Activated CD4-positive, alpha-beta T cell treated with anti-CD3 and anti-CD28 coated beads, Interleukin-2, Interleukin-4, amounts not matched to agents 100 ng/mL and 50 ng/mL, durations not matched to agents 16 hours and 8 hours (primary cell): ENCODE measurements at places on chromosomes 3 and 15.

- peak; percentile 60 for DNase-seq
Measured at GRCh38 chr15:31489801-31490646, 163.4 kb downstream of the KLF13 start.

GRCh38 chr3:62171789-62172188 lies 201.6 kb downstream of the FEZF2 start:
- DNase-seq: no peak

DNA sequence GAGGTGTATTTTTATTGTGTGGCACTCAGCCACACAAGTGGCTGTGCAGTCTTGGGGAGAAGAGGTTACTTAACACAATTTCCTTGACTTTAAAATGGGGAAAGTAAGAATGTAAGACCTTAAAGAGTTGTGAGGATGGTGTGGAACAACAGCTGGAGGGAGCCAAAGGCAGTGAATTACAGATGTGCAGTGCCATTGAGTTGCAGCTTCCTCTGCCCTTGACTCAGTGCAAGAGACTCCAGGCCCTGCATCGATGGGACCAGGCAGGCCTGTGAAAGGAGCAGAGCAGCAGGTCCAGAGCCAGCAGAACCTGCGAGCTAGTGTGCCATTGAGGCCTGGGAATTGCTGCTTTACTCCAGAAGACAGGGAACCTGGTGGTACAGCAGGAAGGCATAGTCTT lies 27.2 kb downstream of the EEFSEC start:
- DNase-seq: no peak

GRCh38 chr3:185207931-185208746 lies 45.7 kb downstream of the EHHADH start:
- DNase-seq: peak; percentile 54

GRCh38 chr3:195175476-195176337 lies 95.3 kb downstream of the XXYLT1 start:
- no peak for DNase-seq

GRCh38 chr3:135106445-135106844 lies 311.4 kb downstream of the EPHB1 start:
- no peak for DNase-seq

DNA sequence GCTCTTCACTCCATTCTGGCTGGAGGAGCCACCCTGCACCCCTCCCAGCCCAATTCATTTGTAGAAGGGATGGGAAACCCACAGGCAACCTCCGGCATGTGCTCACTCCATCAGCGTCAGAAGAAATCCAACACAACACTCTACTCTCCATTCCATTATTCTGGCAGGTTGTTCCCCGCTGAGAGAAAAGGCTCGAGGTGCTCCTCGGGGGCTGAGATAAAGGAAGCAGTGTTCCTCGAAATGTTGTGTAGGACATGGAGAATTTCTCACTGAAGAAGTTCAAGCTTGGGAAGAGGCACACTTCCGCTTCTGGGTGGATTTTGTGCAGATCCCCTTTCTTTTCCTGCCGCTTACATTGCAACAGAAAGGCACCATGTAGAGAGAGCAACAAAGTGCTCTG lies 355.0 kb upstream of the CFAP20DC start:
- DNase-seq: no peak

DNA sequence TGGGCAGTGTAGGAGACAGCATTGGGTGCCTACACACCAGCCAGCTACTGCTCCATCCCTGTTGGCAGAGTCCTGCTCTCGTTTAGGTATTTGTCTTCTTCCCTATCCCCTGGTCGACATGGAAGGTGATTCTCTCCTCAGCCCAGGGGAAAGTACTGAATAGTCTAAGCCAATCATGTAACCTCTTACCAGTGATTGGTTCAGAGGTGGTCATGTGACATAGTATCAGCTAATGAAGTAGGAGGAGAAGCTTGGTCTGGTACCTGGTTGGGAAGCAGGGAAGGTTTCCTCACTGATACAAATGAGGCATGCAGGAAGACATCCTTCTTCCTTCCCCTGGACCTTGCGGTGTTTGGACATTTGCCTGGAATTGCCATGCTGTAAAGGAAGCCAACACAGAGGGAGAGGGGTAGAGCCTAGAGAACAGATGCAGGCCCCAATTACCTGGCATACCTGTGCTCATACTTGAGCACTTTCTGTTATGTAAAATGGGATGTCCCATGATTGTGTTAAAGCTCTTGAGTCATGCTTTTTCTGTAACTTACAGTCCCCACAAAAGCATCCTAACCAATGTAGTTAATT lies 32.7 kb upstream of the RASGRP1 start:
- DNase-seq: no peak

GRCh38 chr15:82613747-82614146 lies 33.4 kb downstream of the CPEB1 start:
- no peak for DNase-seq

- DNase-seq: no peak
Measured at GRCh38 chr15:72724028-72724427, 38.0 kb downstream of the BBS4 start.

GRCh38 chr15:62610265-62610869 lies 432.2 kb upstream of the TPM1 start:
- DNase-seq: no peak

DNA sequence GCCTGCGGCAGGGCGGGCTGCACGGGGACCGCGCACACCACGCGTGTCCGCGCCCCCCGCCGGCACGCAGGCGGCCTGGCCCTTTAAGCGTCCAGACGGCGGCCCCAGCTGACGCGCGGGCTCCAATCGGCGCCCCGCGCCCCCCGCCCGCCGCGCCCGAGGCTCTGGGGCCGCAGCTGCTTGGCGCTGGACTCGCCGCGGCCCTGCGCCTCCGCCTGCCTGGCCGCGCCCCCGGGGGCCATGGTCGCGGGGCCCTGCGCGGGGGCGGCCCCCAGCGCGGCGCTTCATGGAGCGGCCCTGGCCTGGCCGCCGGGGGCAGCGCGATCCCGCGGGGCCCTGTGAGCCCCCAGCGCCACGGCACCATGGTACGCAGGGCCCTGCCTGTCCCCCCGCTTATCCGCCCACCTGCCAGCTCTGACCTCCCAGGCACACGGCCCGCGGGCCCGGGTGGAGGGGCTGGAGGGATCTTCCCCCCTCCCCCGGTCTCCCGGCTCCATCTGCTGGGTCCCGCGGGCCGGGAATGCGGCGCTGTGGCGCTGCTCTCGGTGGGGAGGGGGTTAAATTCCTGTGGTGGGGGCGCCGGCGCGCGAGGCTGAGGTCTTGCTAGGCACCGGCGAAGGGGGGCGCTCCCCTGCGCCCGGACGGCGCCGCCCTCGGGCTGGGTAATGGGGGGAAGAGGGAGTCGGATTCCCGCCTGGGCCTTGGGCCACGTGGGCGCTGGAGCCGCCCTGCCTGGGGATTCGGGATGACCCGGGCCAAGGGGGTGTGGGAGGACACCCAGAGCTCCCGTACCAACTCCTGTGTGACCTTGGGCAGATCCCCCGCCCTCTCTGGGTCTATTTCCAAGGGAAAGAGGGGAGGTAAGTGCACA lies 1.1 kb downstream of the ZBTB47 start:
- DNase-seq: no peak

- no peak for DNase-seq
Measured at GRCh38 chr3:101852983-101853840, 3.9 kb downstream of the NFKBIZ start.

GRCh38 chr3:41075975-41076374 lies 123.3 kb upstream of the CTNNB1 start:
- no peak for DNase-seq

GRCh38 chr15:88982304-88982945 lies 69.2 kb upstream of the MFGE8 start:
- DNase-seq: no peak

- peak; percentile 26 for DNase-seq
Measured at GRCh38 chr3:10941972-10942371, 50.6 kb upstream of the SLC6A1 start.

- DNase-seq: no peak
Measured at GRCh38 chr3:152547153-152547552, 278.4 kb downstream of the MBNL1 start.

DNA sequence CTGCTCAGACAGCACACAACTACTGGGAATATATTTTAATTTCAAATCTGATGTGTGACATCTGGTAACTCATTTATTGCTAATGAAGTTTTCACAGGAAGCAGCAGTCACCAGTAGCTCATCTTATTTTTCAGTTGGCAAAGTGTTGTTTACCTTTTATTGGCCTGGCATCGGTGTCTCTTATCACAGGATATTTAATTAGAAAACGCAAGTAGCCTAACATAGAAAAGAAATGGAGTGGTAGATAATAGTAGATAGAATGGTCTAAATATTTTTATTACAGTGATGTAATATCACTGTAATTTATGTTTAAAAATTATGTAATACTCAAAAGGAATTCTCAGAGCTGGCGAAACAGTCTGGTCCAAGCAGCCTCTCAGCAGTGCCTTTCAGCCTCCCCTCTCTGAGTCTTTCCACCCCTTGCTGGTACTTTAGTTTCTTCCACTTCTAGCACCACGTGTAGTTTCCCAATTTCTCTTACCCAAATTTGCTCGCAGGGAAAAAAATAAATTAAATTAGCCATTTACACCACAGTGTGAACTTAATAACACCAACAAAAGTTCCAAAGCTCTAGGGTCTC lies 31.9 kb downstream of the AGTR1 start:
- no peak for DNase-seq

GRCh38 chr3:195762249-195762585 lies 41.4 kb downstream of the MUC20 start:
- no peak for DNase-seq

- peak; percentile 47 for DNase-seq
Measured at GRCh38 chr3:71447803-71448202, 135.7 kb downstream of the FOXP1 start.

GRCh38 chr15:66269326-66270090 lies 16.0 kb upstream of the MEGF11 start:
- no peak for DNase-seq

GRCh38 chr3:141294848-141295247 lies 63.2 kb downstream of the PXYLP1 start:
- no peak for DNase-seq

- DNase-seq: no peak
Measured at GRCh38 chr3:32613183-32613582, 42.5 kb upstream of the DYNC1LI1 start.

- no peak for DNase-seq
Measured at GRCh38 chr15:81049835-81050234, 49.1 kb downstream of the TLNRD1 start.

DNA sequence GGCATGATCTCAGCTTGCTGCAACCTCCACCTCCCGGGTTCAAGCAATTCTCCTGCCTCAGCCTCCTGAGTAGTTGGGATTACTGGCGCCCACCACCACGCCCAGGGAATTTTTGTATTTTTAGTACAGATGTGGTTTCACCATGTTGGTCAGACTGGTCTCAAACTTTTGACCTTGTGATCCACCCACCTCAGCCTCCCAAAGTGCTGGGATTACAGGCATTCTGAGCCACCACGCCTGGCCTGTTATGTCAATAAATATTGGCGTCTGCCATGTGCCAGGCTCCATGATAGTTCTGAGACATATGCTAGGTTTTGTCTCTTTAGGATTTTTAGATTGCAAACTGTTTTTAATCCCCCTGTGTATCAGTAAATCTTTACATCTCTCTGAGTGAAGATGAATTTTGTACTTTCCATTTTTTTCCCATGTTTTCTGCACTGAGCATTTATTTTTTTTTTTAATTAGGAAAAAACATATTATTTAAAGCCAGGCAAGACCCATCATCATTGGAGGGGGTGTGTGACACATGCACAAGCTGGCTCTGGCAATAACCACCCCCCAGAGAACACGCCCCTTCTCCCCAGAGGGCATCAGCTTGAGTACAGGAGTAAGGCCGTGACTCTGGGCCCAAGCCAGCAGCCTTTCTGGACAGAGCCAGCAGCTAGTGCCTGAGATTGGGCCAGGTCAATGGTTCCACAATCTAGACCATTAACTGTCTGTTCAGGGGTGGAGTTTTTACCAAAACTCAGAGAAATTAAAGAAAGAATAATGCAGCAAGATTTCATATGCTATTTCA lies 51.0 kb upstream of the ATP1B3 start:
- DNase-seq: no peak

- no peak for DNase-seq
Measured at GRCh38 chr15:79932447-79932846, 35.6 kb upstream of the MTHFS start.
